ENCODE measurements at places on chromosomes 12 and 14.

DNA sequence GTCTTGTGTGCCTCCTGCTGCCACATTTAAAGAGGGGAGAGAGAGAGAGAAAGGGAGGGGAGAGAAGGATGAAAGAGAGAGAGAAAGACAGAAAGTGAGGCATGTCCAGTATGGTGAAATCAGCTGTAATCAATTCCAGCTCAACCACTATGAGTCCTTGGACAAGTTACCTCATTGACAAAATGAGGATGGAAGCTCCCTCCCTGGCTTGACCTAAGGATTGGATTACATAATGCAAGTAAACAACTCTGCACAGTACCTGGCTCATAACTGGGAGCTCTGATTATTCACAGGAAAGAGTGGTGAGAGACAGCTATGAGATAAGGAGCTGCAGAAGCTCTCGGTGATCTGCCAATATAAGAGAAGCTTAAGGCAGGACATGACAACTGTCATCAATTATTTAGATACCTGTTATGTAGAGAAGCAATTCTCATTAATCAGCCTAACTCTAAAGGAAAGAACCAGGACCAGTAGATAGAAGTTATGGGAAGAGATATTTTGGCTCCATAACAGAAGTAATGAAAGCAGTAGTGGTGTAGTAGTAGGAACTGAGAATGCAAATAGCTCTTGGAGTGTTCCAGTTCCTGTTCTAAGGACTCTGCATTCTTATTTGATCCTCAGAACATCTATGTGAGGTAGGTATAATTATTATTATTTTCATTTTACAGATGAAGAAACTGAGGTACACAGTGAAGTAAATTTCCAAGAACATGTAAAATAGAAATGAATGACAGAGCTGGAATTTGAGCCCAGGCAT is 791.6 kb downstream of the DIO2 start:
- H3K36me3 ChIP-seq, result no peaks in the 10 kb centered on the region
- no peak overlapping the region for H3K4me3 ChIP-seq
- H3K27me3 ChIP-seq, result no peaks in the 10 kb centered on the region
- H3K4me1 ChIP-seq, result no peaks in the 10 kb centered on the region

- peaks cover 8% of the 10 kb centered on the region for H3K36me3 ChIP-seq
- no peak for DNase-seq
- peak overlapping the region; percentile 78 for H3K4me3 ChIP-seq
- H3K27ac ChIP-seq, result peak overlapping the region; percentile 98
- H3K27me3 ChIP-seq, result no peaks in the 10 kb centered on the region
Measured at GRCh38 chr12:56358836-56359532, 923 bp downstream of the STAT2 start.

- no peaks in the 10 kb centered on the region for H3K4me1 ChIP-seq
- no peaks in the 10 kb centered on the region for H3K27me3 ChIP-seq
- no peaks in the 10 kb centered on the region for H3K36me3 ChIP-seq
Measured at GRCh38 chr14:26929361-26929760, 331.5 kb upstream of the NOVA1 start.

- no peaks in the 10 kb centered on the region for H3K27me3 ChIP-seq
- no peaks in the 10 kb centered on the region for H3K36me3 ChIP-seq
- H3K27ac ChIP-seq, result no peak overlapping the region
- no peaks in the 10 kb centered on the region for H3K4me1 ChIP-seq
Measured at GRCh38 chr14:51643140-51643539, 8.6 kb upstream of the FRMD6 start.

DNA sequence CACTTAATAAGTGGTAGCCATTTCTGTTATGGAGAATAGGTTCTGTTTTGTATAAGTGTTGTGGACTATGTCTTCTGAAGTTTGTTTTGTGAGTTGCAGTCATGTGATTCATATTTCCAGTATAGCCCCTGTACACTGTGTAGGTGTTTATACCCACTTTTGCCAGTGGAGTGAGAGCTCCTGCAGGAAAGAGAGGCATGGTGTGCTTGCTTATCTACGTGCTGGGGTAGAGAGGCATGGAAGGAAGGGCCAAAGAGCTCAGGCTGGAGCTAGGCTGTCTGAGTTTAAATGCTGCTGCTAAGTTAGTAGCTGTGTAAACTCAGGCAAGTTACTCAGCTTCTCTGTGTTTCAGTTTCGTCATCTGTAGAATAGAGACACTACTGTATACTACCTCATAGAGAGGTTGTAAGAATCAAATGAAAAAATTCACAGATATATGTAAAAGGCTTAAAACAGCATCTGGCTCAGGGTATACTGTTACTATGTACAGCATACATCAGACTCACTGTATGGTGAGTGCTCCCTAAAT is 88.2 kb upstream of the SLC38A2 start:
- no peaks in the 10 kb centered on the region for H3K4me1 ChIP-seq
- H3K27me3 ChIP-seq, result no peaks in the 10 kb centered on the region
- no peak overlapping the region for H3K4me3 ChIP-seq
- H3K27ac ChIP-seq, result no peak overlapping the region
- DNase-seq, result no peak
- no peaks in the 10 kb centered on the region for H3K36me3 ChIP-seq

DNA sequence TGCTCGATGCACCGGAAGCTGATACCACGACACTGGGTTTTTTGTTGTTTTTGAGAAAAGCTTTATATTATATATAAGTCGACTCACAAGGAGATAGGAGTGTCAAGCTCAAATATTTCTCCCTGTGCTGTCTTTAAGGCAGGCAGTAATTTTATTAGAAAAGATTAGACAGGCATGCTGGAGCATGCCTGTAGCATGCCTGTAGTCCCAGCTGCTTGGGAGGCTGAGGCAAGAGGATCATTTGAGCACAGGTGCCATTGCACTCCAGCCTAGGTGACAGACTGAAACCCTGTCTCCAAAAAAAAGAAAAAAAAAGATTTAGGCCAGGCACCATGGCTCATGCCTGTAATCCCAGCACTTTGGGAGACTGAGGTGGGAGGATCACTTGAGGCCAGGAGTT is 51.8 kb downstream of the GNS start:
- no peak overlapping the region for H3K27ac ChIP-seq
- H3K4me1 ChIP-seq, result no peaks in the 10 kb centered on the region
- no peak for DNase-seq
- H3K4me3 ChIP-seq, result no peak overlapping the region

GRCh38 chr14:37585971-37586796 is 8.9 kb downstream of the FOXA1 start:
- no peaks in the 10 kb centered on the region for H3K36me3 ChIP-seq
- peak overlapping the region; percentile 90 for H3K27ac ChIP-seq
- H3K4me3 ChIP-seq, result no peak overlapping the region

DNA sequence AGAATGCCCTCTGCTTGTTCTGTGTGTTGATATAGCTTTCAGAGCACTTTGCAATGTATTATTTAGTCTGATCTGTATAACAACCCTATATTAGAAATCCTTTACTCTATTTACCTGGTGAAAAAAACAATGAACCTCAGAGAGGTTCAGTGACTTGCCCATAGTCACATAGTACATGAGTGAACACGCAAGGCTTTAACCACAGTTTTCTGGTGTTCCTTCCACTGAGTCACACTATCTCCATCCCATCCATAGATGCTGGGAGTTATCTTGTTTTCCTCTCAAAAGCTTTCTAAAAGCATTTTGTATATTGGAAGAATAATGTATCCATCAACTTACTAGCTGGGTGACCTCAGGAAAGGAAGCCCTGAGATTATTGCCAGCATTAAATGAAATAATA is 104.5 kb downstream of the NT5DC3 start:
- no peak overlapping the region for H3K4me3 ChIP-seq
- no peak overlapping the region for H3K27ac ChIP-seq
- H3K4me1 ChIP-seq, result no peaks in the 10 kb centered on the region
- DNase-seq, result no peak
- H3K36me3 ChIP-seq, result no peaks in the 10 kb centered on the region
- H3K27me3 ChIP-seq, result no peaks in the 10 kb centered on the region

DNA sequence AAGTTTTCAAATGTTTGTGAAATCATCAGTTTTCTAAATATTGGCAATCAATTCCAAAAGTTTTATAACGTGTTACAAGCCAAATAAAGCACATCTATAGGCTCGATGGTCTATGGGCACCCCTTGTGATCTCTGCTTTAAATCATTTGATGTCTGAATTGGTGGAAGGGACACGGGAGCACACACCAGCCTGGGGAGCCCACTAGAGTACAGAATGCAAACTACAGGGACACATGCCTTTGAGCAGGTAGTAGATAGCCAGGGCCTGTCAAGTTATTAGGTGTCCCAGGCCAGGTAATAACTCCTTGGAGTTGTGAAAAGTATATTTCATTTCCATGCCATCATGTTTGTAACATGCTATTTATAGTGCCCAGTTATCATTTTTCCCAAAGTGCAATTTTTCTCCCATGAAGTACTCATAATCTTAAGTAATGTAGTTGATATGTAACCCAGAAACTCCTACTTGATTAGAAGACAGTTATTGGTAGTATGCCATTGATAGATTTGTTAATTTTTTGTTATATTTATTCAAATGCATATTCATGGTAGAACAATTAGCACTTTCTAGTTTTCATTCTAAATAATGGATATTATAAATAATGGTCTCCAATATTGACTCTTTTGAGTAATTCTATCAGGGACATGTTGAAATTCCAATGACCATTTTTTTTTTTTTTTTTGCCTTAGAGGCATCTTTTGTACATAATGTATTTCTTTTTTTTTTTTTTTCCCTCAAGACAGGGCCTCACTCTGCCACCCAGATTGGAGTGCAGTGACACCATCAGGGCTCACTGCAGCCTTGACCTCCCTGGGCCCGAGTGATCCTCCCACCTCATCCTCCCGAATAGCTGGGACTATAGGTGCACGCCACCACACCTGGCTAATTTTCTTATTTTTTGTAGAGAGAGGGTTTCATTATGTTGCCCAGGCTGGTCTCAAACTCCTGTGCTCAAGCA is 96.9 kb upstream of the FGD4 start:
- no peaks in the 10 kb centered on the region for H3K4me1 ChIP-seq
- H3K27me3 ChIP-seq, result no peaks in the 10 kb centered on the region
- no peak overlapping the region for H3K4me3 ChIP-seq
- no peaks in the 10 kb centered on the region for H3K36me3 ChIP-seq
- DNase-seq, result no peak
- no peak overlapping the region for H3K27ac ChIP-seq

DNA sequence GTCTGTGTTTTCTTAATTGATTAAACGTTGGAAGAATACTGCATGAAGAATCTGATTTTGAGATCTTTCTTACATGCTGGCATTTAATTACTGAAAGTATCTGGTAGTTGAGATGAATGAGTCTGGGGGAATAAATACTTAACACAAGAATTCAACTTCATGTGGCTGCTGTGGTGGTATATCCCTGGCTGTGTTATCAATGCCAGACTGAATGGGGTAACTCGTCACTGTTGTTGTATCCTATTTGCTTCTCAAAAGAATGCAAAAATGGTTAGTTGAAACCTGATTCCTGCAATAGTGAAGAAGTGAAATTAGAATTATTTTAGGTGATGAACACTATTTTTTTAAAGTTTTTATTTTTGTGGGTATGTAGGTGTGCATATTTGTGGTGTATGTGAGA is 72.5 kb downstream of the HMGA2 start:
- H3K4me1 ChIP-seq, result peaks cover 6% of the 10 kb centered on the region
- H3K27ac ChIP-seq, result no peak overlapping the region
- H3K27me3 ChIP-seq, result no peaks in the 10 kb centered on the region
- DNase-seq, result no peak

DNA sequence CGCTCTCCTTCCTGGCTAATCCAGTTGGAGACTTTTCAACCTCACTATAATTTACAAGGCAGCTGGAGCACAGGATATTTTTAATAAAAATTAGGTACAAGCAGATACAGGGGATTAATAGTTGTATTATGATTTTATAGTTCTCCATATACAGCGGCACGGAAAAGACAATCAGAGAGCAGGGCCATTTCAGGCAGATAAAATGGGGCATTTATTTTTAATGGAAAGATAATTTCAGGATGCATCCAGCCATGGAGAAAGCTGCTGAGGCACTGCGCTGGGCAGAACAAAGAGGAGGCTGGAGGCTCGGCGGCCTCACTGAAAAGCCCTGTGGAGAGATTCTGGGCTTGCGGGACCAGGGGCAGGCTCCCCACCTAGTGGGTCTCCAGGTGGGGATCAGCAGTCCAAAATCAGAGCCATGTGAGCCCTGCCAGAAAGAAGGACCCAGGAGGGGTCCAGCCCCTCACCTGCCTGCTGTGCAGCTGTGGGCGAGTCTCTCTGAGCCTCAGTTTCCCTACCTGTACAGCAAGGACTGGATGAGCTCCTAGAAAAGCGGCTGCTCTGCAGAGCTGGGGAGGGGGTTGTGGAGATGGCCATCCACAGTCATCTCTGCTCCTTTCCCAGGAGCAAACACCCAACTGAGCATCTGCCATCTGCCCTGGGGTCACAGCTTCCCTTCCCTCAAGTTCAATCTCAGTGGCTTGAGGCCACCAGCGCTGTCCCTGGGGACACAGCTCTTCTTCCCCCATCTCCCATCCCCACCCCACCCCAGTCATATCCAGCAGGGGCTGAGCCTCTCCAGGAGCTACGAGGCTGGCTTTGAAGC is 23.9 kb upstream of the C14orf180 start:
- no peak for DNase-seq
- H3K4me1 ChIP-seq, result no peaks in the 10 kb centered on the region
- H3K27ac ChIP-seq, result no peak overlapping the region
- no peak overlapping the region for H3K4me3 ChIP-seq
- peaks cover 75% of the 10 kb centered on the region for H3K27me3 ChIP-seq

DNA sequence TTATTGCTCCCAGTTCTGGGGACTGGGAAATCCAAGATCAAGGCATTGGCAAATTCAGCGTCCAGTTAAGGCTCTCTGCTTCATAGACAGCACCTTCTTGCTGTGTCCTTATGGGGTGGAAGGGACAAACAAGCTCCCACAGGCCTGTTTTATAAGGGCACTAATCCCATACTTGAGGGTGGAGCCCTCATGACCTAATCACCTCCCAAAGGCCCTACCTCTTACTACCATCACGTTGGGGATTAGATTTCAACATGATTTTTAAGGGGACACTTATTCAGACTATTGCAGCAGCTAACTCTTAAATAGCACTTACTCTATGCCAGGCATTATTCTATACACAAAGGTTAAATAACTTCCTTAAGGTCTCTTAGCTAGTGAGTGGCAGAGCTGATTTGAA is 17.3 kb downstream of the TOGARAM1 start:
- H3K4me3 ChIP-seq, result no peak overlapping the region
- no peak for DNase-seq
- H3K27ac ChIP-seq, result no peak overlapping the region

GRCh38 chr12:3833670-3834310 is 39.4 kb downstream of the PARP11 start:
- no peak overlapping the region for H3K4me3 ChIP-seq
- no peak for DNase-seq
- no peak overlapping the region for H3K27ac ChIP-seq
- no peaks in the 10 kb centered on the region for H3K36me3 ChIP-seq
- no peaks in the 10 kb centered on the region for H3K27me3 ChIP-seq

GRCh38 chr12:63313139-63313538 is 162.1 kb upstream of the AVPR1A start:
- DNase-seq, result no peak
- H3K27me3 ChIP-seq, result no peaks in the 10 kb centered on the region
- no peak overlapping the region for H3K4me3 ChIP-seq
- H3K36me3 ChIP-seq, result no peaks in the 10 kb centered on the region

DNA sequence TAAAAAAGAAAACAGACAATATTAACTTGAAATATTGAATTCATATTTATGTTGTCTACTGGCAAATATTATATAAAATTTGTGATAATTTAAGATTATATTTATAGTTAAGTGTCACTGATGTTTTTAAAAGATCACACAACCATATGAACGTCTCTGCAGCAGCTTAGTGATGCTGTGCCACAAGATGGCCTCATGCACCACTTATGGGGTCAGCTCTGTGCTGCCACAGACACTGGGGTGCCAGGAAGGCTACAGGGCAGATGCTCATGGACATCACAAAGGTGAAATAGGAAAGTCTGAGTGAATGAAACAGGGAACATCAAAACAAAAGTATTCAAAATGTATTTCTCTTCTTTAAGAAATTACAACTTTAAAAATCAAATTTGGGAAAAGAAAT is 13.1 kb downstream of the ATXN3 start:
- H3K4me1 ChIP-seq, result no peaks in the 10 kb centered on the region
- no peaks in the 10 kb centered on the region for H3K36me3 ChIP-seq
- H3K4me3 ChIP-seq, result no peak overlapping the region
- H3K27ac ChIP-seq, result no peak overlapping the region
- H3K27me3 ChIP-seq, result no peaks in the 10 kb centered on the region

All from breast epithelium (tissue), 4 donors.